ENCODE measurements at places on chromosomes 16 and 17. TPM values are rescaled to one million over a fixed set of nuclear protein-coding genes. Genes with fewer than 3 reads are reported as not detected.

DNA sequence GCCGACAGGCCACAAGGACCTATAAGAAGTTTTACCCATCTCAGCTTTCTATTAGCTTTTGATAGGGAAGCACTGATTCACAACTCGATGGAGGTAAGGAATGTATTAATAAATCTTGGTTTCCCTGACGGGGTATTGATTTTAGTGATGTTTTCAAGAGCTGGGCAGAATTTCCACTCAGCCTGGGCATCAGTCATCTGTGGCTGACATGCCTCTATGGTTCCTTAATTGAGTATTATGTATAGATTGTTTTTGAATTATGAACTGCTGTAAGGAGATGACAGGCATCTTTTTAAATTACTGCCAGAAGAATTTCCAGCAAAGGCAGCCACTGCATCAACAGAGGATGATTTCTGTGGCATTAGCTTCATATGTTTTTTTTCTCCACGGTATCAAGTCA is 128.6 kb downstream of the CPPED1 start:
- DNase-seq = peak; percentile 2

DNA sequence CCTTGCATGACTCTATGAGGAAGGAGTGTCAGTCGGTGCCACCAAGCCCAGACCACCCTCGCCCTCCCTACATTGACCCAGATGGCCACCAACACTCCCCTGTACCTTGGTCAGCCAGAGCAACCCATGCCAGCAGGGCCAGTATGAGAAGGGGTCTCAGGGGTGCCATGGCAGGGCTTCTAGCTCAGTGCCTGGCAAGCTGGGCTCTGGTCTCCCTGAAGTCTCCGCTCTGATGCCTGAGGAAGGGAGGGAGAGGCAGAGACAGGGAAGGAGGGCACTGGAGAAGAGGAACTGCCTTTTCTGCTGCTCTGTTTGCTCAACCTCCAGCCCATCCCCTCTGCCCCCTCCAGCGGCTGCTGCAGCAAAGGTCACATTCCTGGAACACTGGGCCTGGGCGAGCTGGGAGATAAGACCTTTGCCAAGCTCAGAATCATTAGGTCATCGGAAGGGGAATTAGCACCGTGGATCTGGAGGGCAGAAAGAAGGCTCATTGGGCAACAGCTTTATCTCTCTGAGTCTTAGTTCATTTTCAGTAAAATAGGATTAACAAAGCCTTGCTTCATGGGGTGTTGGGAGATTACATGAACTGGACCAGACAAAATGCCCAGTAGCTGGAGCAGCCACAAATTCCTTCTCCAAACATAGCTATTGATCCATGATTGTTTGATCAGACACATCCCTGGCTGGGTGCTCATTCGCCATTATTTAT is at the start of gene VTN:
Gene VTN (minus strand): TSS at position 273 of the 709 bp plus-strand sequence. CDS start 104 bp downstream, at position 169.
- DNase-seq = peak; percentile 43

The PGAP3 gene
- polyA plus RNA-seq = 33.8 TPM

DNA sequence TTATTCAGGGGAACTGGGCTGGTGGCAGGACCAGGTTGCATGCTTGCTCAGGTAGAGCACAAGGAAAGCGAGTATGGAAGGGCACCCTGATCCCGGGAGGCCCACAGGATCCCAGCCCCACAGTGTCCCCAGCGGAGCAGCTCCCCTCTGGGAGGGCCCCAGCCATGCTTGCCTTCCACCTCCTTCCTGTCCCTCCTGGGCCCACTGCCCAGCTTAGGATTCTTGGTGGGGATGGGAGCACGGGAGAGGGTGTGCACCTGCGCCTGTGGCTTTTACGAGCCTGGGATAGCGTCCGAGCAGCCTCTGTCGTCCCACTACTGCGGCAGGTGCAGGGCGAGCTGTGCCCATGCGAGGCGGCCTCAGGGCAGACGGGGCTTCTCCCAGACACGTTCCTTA is 114.5 kb downstream of the BANP start:
- DNase-seq = peak; percentile 54

DNA sequence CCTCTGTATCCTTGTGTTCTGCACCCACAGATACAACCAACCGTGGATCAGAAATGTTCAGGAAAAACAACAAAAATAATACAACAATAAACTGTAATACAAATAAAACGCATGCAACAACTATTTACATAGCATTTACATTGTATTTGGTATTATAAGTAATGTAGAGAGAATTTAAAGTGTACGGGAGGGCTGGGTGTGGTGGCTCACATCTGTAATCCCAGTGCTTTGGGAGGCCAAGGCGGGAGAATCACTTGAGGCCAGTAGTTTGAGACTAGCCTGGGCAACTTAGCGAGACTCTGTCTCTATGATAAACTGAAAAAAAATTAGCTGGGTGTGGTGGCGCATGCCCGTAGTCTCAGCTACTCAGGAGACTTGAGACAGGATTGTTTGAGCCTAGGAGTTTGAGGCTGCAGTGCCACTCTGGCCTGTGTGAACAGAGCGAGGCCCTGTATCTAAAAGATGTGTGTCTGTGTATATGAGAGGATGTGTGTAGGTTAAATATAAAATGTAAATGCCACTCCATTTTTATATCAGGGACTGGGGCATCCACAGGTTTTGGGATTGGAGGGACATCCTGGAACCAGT is 13.3 kb downstream of the SEC14L1 start:
- DNase-seq = no peak

DNA sequence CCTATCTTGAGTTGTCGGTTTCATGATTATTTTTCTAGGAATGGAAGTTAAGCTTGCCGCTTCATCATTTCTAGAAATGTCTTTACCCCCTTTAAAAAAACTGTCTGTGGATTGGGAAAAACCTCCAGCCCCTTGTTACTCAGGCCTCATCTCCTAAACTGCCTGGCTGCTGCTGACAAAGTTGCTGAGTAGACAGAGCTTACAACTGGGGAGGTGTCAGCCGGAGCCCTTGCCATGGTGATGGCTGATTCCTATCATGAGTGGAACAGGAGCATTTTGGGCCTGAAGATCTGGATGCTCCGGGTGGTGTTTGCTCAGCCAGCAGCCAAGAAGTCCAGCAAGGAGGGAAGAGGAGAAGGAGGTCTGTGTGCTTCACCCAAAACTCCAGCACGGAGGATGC is 243.3 kb downstream of the ENGASE start:
- DNase-seq = no peak

The ZSCAN10 gene
- polyA plus RNA-seq = not detected

DNA sequence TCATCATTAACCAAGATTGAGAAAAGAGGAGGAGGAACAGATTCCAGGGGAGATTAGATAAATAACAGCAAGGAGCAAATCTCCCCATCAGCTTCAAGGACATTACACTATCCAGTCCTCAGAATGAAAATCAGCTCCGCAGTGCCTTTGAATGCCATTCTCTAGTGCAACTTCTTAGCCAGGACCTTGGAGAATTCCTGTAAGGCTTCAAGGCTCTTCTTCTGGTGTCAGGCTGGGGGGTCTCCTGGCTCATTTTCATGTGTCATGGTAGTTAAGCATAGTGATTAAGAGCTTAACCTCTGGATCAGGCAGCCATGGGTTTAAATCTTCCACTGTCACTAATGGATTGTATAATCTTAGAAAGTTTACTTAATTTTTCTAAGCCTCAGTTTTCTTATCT is 137.3 kb upstream of the CCL2 start:
- DNase-seq = no peak

DNA sequence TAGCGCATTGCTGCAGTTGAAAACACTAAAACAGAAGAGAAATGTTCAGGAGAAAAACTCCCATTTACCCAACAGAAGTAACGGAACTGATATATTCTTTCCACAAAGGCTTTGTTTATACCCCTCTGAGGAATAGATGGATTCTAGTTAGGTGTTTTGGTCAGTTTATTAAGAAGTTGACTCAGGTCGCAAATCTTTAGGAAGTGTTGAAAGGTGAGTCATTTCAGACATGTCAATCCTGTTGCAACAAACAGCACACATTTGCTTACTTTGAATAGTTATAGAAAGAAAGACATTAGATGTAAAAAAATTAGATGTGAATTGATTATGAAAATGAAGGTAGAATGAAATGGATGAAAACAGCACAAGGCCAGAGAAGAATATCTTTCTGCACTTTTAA is 941.0 kb downstream of the KCNJ2 start:
- DNase-seq = no peak

The CCL23 gene
- polyA plus RNA-seq = 4.8 TPM

GRCh38 chr16:50996166-50996829 is 154.8 kb downstream of the SALL1 start:
- no peak for DNase-seq

- DNase-seq = no peak
Observed at GRCh38 chr17:63694229-63694949, 5.5 kb downstream of the LIMD2 start.

All from kidney (tissue), 22 donors.